ENCODE measurements at places on chromosomes 1 and 21. TPM values are rescaled to one million over a fixed set of nuclear protein-coding genes. Genes with fewer than 3 reads are reported as not detected.

NHLH2 gene
- 59.6 TPM for total RNA-seq

DNA sequence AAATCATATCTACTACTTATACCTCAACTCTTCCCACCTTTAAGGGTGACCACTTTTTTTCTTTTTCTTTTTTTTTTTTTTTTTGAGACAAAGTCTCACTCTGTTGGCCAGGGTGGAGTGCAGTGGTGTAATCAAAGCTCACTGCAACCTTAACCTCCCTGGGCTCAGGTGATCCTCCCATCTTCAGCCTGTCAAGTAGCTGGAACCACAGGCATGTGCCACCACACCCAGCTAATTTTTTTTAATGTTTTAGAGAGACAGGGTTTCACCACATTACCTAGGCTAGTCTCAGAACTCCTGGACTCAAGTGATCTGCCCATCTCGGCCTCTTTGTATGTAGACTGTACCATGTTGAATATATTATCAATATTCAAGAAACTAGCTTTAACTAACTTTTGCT lies 39.4 kb downstream of the NRDC start:
- DNase-seq, result no peak

- DNase-seq, result no peak
Measured at GRCh38 chr1:67345556-67345955, 37.9 kb downstream of the IL12RB2 start.

GRCh38 chr1:167955915-167956314 lies 19.0 kb upstream of the MPC2 start:
- DNase-seq, result no peak

GRCh38 chr1:6545276-6546112 lies 8.8 kb downstream of the NOL9 start:
- DNase-seq, result no peak

KRTAP13-2 gene
- not detected for total RNA-seq

ARHGEF10L gene
- total RNA-seq, result 33.8 TPM

OPRD1 gene
- total RNA-seq, result 0.36 TPM

FCMR gene
- not detected for total RNA-seq

- peak; percentile 25 for DNase-seq
Measured at GRCh38 chr1:36323636-36324352, at the start of gene EVA1B. EVA1B (minus strand) TSS chr1:36323645; CDS start chr1:36323037, 608 bp downstream.

BSDC1 gene
- total RNA-seq, result 58.3 TPM

- no peak for DNase-seq
Measured at GRCh38 chr1:192563129-192563528, 12.4 kb upstream of the RGS1 start.

- DNase-seq, result no peak
Measured at GRCh38 chr1:222370081-222370912, 177.6 kb downstream of the HHIPL2 start.

DNA sequence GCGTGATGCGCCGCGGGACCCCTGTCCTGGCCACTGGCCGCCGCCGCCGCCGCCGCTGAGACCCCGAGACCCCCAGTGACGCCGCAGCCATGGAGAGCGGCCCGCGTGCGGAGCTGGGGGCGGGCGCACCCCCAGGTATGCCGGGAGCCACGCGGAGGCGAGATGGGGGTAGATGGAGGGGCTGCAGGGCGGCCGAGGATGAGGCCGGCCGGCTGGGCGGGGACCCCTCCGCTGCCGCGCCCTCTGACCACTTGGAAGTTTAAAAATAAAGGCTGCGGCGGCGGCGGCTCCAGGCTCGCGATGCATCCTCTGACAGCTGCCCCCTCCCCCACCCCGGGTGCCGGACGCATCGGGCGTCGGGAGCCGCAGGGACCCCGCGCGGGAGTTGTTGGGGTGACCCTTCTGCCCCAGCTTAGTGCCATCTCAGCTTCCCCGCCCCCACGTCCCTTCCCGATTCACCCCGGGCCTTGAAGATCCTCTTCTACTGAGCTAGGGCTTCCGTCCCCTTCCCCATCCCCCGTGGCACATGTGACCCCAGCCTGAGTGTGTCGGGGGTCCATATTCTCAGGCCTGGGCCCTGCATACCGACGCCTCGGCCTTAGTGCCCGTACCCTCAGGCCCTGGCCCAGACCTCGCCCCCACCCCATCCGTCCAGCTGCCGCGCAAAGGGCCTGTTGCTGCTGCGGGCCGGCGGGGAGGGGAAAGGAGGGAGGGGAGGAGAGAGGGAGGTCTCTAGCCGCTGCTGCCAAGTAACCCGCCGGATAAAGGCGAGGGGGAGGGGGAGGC lies 562 bp downstream of the MAP7D1 start:
- DNase-seq, result no peak

DNA sequence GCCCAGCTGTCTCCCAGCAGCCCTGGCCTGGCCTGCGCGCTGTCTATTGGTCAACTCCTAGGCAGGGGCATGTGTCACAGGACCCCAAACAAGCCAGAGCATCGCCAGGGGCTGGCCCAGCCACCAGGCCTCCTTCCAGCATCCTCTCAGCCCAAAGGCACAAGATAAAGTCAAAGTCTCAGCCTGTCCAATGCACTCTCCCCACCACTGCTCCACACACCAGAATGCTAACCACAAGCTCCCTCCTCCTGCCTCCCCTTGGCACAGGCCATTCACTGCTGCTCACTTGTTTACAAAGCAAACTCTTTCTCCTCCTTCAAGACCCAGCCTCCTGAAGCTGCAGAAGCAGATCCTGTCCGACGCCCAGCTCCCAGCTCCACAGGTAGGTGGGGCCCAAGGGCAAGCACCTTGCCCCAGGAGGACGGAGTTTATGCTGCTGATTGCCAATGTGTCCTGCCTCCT lies 133.4 kb downstream of the DMRTB1 start:
- no peak for DNase-seq

Measured in cerebellum (tissue), 4 donors.